ENCODE measurements at places on chromosomes 11 and 22.

GRCh38 chr11:33778675-33779074 lies 4.4 kb upstream of the FBXO3 start:
- no peak for DNase-seq

DNA sequence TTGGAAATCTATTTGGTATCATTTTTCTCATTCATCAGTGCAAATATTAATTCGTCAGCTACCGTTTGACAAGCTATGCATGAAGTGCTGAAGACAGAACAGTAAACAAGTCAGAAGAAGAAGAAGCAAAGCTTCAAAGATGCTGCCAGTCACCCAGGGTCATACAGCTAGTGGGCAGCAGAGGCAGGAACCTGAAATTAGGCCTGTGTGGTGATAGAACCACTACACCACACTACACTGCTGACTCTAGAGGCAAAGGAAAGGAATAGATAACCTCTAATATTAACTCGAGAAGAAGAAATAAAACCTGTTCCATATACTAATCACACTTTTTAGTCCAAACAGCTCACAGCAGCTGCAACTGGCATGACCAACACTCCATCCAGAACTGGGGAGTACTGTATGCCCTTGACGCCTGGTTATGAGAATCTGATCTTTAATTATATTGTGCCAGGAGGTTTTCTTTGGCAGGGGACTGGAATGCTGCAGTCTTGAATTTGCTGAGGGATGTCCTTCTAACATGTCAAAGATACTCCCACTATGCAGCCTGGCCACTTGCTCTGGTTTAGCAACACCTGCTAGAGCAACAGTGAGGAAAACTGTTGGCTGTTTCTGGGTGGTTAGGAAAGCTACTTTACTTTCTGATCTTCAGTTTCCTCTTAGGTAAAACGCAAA lies 73.0 kb downstream of the PAK1 start:
- no peak for DNase-seq

DNA sequence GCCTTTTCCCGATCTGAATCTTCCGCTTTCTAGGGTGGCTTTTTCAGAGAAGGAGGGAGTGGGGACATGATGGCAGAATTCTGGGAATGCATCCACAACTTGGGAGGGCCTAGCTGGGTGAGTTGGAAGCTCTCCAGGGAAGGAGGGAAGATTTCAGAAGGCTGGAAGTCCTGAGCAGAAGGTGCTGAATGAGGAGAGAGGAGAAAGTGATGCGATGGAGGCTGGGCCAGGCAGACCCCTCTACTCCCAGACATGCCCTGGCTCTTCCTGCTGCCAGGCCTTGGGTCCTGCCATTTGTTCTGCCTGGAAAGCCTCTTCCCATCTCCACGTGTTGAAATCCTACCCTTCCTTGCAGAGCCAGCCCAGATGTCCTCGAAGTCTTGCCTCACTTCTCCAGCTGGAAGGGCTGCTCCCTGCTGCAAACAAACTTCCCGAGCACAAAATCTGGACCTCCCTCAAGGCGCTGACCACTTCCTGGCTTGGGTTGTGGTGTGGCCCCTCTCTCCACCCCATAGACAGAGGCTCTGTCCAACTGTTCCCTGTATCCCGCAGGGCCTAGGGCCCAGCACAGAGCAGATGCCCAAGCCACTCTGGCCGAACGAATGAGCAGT lies 16.8 kb downstream of the LRRC32 start:
- DNase-seq, result no peak

GRCh38 chr11:5591613-5592012 lies 4.8 kb upstream of the TRIM6 start:
- DNase-seq, result no peak

- no peak for DNase-seq
Measured at GRCh38 chr22:26671317-26672059, 14.1 kb downstream of the MIAT start.

DNA sequence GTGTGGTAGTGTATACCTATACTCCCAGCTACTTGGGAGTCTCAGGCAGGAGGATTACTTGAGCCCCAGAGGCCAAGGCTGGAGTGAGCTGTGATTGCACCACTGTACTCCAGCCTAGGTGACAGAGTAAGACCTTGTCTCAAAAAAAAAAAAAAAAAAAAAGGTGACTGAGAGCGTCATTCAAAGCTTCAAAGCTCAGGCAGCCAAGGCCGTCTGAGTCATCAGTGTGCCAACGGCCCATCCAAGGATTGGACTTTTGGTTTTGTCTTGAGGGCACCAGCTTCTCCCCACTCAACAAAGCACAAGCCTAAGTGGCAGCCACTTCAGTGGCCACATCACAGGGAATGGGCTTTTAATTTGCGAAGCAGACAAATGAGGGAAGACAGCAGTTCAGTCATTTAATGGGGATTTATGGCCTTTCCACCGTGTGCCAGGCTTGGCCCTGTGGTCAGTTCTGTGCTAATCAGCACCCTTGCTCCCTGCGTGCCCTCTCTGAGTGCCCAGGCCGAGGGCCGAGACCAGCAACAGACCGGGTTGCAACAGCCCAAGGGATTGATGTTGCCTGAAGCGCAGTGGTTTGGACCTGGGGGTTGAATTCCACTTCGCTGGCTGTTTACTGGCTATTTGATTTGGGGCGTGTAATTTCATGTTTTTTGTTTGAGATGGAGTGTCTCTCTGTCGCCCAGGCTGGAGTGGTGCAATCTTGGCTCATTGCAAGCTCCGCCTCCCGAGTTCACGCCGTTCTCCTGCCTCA lies 30.2 kb upstream of the CRYBB3 start:
- DNase-seq, result no peak

DNA sequence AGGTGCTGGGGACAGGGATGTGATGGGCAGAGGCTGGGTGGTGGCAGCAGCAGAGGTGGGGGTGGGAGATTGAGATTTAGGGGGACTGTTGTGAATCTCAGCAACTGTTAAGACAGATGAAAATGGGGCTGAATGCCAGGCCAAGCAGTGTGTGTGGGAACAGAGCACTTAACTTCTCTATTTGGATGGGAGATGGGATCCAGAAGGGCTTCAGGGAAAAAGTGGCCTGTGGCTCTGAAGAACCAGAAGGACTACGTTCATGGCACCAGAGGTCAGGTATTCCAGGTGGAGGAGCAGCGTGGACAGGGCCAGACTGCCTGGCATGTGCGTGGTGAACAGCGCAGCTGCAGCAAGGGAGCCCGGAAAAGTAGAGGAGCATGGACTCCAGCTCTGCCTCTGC lies 82.6 kb upstream of the SYT13 start:
- no peak for DNase-seq

GRCh38 chr22:22818861-22819855 lies 68.5 kb upstream of the IGLL5 start:
- DNase-seq, result no peak

- DNase-seq, result no peak
Measured at GRCh38 chr22:22666307-22667091, 22.1 kb downstream of the GGTLC2 start.

DNA sequence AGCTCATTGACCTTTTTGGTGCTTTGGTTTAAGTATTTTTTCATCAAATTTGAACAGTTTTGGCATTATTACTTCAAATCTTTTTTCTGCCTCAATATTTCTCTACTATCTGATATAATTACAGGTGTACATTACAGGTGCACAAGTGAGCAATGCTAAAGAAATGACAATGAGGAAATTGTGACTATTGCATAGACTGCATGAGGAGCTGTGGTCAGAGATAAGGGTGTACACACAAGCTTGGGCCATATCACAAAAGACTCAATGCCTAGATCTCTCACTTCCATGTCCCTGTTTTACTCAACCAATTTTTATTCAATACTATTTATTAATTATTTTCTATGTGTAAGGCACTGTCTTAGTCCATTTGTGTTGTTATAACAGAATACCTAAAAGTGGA lies 251.0 kb upstream of the UBASH3B start:
- DNase-seq, result no peak

- DNase-seq, result no peak
Measured at GRCh38 chr11:67667490-67668191, 6.8 kb downstream of the ALDH3B2 start.

Data from NCI-H1930 (cell line).